ENCODE measurements at places on chromosomes 5 and 9.

- DNase-seq, result no peak
Observed at GRCh38 chr5:1292846-1293415, 1.9 kb downstream of the TERT start.

GRCh38 chr5:122494109-122494508, 182.1 kb downstream of the SNCAIP start:
- no peak for DNase-seq

- DNase-seq, result no peak
Observed at GRCh38 chr5:108623826-108624225, 123.9 kb upstream of the FER start.

GRCh38 chr9:2055203-2055658, 40.1 kb downstream of the SMARCA2 start:
- DNase-seq, result no peak

DNA sequence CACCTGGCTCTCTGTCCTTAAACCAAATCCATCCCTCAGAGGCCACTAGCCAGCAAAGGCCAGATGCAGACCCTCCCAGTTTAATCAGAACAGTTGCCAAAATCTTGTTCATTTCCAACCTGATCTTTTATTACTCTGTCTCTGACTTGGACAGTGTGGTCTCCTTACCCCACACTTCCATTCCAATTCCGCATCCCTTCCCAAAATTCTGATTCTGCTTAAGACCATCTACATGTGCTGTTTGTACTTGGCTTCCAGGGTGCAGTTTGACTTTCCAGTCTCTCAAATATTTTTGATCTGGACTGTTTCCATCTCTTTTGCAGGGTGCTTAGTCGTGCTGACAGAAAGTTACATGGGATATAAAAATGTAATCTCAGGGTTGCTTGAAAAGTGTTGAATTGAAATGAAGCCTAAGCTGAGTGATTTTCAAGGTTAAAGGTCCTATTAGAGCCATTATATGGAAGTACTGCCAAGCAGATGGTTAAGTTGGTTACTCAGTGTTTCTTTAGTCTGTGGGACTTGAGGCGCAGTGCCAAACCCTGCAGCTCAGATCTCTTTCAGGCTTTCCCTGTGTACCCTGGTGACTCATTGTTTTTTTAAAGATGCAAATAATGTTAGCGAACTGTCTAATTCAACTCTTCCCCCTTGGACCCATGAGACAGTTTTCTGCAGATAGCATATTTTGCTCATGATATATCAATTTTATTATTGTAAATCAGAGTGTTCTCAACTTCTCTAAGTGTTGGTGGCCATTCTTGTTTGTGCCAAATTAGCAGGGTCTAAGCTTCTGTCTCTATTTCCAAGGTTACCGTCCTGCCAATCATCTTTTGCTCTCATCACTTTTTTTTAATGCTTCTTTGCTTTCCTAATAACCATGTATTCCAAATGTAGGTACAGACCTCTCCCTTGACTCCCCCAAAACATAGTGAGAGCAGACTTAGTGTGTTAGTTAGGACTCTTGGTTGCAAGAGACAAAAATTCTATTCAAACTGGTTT, 18.2 kb upstream of the DCP2 start:
- DNase-seq, result no peak

GRCh38 chr5:150637245-150638052, 3.0 kb upstream of the SYNPO start:
- DNase-seq, result peak; percentile 67

- DNase-seq, result peak; percentile 53
Observed at GRCh38 chr9:135087899-135088347, 455 bp downstream of the OLFM1 start.

GRCh38 chr9:79719989-79720388, 148.2 kb downstream of the TLE4 start:
- no peak for DNase-seq

DNA sequence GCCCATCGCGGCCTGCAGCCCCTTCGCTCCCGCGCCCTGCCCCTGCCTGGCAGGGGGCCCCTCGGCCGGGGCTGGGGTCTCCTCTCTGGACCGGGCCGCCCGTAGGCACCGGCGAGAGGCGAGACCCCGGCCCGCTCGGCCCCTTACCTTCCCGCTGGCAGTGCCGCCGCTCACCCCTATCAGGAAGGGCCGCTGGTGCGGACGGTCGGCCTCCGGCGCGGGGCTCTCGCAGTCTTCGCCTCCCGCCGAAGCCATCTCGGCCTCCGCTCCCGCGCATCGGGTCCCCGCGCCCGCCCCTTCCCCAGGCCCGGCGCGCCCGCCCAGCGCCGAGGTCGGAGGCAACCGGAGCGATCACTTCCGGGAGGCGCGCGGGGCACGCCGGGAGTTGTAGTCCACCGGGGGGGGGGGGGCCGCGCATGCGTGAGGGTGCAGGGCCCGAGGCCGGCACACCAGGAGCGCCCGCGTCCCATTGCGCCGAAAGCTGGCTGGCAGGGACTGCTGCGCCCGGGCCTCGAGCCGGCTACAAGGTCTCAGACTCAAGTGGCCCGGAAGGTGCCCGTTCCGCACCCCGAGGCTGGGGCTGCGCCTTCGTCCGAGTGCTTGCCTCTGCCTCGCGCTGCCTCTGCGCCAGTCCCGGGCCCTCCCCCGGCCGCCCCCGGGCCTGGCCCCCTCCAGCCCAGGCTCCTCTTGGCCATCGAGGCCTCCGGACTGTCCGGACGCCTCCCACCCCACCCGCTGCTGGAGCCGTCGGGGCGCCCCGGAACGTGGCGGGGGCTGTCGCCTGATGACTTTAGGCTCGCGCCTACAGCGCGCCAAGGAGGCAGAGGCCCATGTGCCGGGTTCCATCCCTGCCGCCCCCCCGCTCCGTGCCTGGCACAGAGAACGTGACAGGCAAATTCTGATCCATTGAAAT, at the start of gene UCK1:
Gene UCK1 (minus strand): TSS at position 344 of the 913 bp plus-strand sequence. CDS start 89 bp downstream, at position 255.
- peak; percentile 96 for DNase-seq

- DNase-seq, result no peak
Observed at GRCh38 chr9:97525451-97525850, 24.0 kb downstream of the TMOD1 start.

DNA sequence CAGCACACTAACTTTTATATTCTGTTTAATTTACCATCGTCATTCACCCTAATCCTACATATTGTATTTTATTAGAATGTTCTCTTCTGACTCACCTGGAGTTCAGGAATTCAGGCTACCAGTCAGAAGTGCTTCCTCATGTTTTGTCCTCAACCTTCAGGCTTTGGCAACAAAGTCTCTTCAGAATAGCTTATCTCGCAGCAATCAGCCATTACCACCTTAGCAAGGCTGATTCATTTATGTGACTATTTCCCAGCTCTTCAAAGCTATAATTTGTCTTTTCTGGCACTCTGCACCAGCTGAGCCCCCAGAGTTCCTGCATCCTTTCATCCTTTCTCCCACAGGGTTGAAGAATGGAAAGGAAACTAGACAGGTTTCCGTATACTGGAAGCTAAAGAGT, 365.5 kb upstream of the CDH18 start:
- no peak for DNase-seq

GRCh38 chr9:78971540-78971939, 600.2 kb upstream of the TLE4 start:
- DNase-seq, result no peak

- no peak for DNase-seq
Observed at GRCh38 chr9:128161215-128161902, 1.3 kb downstream of the BBLN start.

DNA sequence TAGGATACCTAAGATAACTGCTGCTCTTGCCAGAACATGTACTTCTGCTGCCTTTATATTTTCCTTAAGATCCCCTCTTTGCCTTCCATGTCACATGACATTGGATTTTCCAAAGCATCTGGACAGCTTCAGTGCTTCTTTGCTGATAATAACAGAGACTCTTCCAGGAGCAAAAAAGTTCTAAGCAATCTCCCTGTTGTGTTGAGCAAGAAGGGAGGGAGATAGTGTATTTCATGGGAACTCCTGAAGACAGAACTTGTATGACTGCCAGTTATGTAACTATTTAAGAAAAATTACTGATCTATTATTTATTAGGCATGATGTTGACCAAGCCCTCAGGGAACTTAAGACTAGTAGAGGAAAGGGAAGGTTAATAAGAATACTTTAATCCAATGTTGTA, 454.7 kb downstream of the SPATA31D1 start:
- DNase-seq, result no peak

- DNase-seq, result no peak
Observed at GRCh38 chr5:102498271-102499034, at the start of gene SLCO6A1. Gene SLCO6A1, minus strand, starts transcription at chr5:102499001. Its CDS starts 157 bp downstream, at chr5:102498844.

- no peak for DNase-seq
Observed at GRCh38 chr5:43947935-43948334, 345.0 kb downstream of the NNT start.

GRCh38 chr5:34697308-34698108, 41.4 kb downstream of the RAI14 start:
- DNase-seq, result no peak

- DNase-seq, result no peak
Observed at GRCh38 chr5:68389618-68390017, 174.1 kb downstream of the PIK3R1 start.

- DNase-seq, result no peak
Observed at GRCh38 chr5:78547183-78547582, 101.4 kb downstream of the LHFPL2 start.

- no peak for DNase-seq
Observed at GRCh38 chr5:94312298-94312697, 306.1 kb downstream of the KIAA0825 start.

- DNase-seq, result peak; percentile 41
Observed at GRCh38 chr9:99373912-99374311, 151.8 kb downstream of the SEC61B start.

Measured in neural progenitor cell (in vitro differentiated cells).